Left ventricle myocardium inferior (tissue), 1 donor: ENCODE measurements at places on chromosomes 13 and 19. TPM values are rescaled to one million over a fixed set of nuclear protein-coding genes. Genes with fewer than 3 reads are reported as not detected.

IQCN gene
- total RNA-seq, result 0.49 TPM

TNFSF13B gene
- total RNA-seq, result 1.7 TPM

DPF1 gene
- total RNA-seq, result 0.49 TPM

KIR3DL2 gene
- not detected for total RNA-seq

CALR3 gene
- not detected for total RNA-seq

PDE4A gene
- 20.0 TPM for total RNA-seq

CASP14 gene
- total RNA-seq, result not detected

ZNF177 gene
- 3.5 TPM for total RNA-seq

GAPDHS gene
- total RNA-seq, result not detected

ZNF83 gene
- total RNA-seq, result 21.1 TPM
